ENCODE measurements at places on chromosomes 2 and 18. TPM values are rescaled to one million over a fixed set of nuclear protein-coding genes. Genes with fewer than 3 reads are reported as not detected.

DNA sequence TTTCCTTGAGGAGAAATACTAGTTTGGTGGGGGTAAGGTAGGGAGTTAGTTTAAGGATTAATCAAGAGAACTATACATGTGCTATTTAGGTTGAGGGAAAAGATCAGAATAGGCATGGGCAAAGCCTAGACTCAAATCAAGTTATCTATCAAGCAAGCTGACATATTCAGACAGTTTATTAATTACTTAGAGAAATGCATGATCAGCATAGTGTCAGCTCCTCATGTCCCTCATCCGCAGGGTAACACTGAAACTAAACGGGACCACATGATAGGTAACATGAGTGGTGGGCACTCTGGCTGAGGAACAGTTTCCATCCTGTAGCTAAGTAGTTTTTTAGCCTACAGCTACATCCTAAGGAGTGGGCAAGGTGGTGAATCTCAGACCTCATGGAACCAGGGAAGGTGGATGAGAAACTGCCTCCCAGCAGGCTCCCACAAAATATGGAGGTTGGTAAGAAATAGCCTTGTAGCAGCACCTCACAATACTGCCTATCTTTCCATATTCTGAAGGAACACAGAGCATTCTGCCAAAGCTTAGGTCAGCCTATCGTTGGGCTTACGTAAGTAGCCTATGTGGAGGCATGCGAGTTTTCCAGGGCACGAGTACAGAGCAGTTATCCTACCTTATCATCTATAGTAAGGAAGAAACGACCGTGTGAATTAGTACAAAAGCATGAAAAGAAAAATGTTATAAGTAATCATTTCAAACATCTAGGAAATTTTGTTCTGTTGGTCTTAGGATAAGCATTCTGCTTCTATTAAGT is 18.4 kb downstream of the ZC3H6 start:
- ATAC-seq = no peak

DNA sequence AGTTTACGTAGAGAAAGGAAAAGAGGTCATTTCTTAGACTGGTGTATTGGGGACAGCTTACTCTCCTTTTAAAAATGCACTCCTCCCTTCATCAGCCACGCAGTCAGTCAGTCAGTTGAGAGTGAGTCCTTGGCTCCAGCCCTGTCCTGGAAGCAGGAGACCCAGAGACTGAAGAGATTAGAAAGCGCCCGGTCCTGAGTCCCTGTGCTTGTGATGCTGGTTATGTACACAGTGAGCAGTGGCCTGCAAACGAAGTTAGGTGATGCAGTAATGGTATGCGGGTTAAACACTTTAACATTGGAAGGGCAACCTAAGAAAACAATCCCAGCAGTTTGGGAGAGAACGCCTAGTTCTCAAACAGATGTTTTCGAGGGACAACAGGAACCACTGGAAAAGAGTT is 6.3 kb upstream of the ASB1 start:
- no peak for ATAC-seq

DNA sequence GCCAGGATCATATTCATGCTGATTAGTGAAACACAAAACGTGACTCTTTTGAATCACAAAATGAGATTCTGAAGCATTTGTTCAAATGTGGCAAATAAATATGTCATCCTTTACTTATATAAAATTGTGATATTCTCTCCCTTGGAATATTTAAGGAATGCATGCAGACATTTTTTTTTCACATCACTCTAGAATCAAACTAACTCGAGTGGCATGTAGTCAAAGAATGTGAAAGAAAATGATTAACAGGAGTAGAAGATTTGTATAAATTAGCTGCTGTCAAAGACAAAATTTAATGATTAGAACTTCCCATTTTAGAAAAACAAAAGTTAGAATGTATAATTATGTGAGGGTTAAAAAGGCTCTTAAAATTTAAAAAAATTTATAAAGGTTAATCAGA is 721.0 kb upstream of the FAM98A start:
- no peak for ATAC-seq

GRCh38 chr2:119592436-119592835 is 48.2 kb downstream of the CFAP221 start:
- ATAC-seq = no peak

GRCh38 chr2:167404627-167405284 is 516.5 kb downstream of the XIRP2 start:
- ATAC-seq = no peak

DNA sequence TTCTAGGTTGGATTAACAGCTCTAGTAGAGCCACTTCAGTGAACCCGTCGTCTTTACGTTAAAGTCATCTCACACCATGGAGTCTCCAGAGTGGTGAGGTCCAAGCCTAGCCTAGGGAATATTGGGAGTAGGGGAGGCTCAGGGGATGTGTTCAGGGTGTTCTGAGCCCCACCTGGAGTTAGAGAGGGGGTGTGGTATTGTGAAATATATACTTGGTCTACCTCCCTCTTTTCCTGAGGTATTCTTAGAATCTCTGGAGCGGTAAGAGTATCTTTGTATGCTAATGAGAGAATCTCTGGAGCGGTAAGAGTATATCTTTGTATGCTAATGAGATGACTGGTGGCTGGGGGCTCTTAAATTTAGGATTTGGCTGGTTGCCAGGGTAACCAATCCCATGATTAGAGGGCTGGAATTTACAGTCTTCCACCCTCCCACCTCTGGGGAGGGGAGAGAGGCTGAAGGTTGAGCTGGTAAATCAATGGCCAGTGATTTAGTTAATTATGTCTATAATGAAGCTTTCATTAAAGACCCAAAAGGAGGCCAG is 69.5 kb downstream of the INPP4A start:
- ATAC-seq = no peak

- ATAC-seq = no peak
Observed at GRCh38 chr2:238586931-238587775, 160.4 kb downstream of the ASB1 start.

The LAMA1 gene
- 0.40 TPM for total RNA-seq

The CD8B gene
- total RNA-seq = 1.6 TPM

DNA sequence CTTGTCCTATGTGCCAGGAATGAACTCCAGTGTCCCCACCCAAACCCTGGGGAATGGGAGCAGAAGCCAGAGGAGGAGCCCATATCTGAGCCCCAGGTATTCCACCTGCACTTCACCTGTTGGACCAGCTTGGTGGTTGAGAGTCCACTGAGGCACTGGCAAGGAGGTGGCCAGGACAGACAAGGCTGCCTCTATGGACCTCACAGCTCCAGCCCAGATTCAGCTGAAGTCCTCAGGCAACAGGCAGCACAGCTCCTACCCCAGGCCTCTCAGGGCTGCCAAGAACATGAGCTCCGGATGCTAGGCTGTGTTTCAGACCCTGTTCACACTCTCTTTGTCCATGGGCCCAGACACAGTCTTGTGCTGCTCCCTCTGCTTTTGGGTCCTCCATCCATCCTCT is 2.9 kb upstream of the IL1F10 start:
- ATAC-seq = no peak

DNA sequence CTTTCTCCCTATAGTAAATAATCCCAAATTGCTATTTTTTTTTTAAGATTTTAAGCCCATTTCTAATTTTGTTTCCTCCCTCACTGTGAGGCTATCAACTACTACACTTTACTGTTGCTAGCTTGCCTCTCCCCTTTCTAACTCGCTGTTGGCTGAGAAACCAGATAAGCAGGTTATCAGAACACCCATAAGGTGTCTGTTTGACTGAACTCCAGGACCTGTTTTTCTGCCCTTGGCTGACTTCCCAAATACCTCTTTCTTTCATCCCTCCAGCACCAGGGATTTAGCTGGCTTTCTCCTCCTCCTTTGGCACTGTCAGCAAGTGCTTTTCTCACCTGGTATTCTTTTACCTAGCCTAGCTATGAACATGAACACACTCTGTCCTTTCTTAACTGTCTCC is 11.1 kb downstream of the TRAK2 start:
- no peak for ATAC-seq

DNA sequence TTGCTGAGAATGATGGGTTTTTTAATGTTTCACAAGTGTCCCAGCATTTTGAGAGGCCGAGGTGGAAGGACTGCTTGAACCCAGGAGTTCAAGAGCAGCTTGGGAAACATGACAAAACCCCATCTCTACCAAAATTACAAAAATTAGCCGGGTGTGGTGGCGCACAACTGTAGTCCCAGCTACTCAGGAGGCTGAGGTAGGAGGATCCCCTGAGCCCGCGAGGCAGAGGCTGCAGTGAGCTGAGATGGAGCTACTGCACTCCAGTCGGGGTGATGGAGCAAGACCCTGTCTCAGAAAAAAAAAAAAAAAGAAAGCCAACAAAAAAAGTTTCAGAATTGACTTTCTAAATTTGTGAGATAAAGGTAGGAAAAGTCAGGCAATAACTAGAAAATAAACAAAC is 8.7 kb downstream of the TFCP2L1 start:
- ATAC-seq = no peak

The LYPD1 gene
- total RNA-seq = 0.62 TPM

DNA sequence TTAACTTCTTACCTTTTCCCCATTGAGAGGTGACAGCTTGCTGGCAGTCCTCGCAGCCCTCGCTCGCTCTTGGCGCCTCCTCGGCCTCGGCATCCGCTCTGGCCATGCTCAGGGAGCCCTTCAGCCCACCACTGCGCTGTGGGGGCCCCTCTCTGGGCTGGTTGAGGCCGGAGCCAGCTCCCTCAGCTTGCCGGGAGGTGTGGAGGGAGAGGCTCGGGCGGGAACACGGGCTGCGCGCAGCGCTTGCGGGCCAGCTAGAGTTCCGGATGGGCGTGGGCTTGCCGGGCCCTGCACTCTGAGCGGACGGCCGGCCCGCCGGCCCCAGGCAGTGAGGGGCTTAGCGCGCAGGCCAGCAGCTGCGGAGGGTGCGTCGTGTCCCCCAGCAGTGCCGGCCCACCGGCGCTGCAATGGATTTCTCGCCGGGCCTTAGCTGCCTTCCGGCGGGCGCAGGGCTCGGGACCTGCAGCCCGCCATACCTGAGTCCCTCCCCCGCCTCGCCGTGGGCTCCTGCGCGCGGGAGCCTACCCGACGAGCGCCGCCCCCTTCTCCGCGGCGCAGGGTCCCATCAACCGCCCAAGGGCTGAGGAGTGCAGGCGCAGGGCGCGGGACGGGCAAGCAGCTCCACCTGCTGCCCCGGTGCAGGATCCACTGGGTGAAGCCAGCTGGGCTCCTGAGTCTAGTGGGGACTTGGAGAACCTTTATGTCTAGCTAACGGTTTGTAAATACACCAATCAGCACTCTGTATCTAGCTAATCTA is 335.0 kb downstream of the CBLN2 start:
- ATAC-seq = no peak

GRCh38 chr2:184137955-184138354 is 460.4 kb upstream of the ZNF804A start:
- peak; percentile 16 for ATAC-seq

DNA sequence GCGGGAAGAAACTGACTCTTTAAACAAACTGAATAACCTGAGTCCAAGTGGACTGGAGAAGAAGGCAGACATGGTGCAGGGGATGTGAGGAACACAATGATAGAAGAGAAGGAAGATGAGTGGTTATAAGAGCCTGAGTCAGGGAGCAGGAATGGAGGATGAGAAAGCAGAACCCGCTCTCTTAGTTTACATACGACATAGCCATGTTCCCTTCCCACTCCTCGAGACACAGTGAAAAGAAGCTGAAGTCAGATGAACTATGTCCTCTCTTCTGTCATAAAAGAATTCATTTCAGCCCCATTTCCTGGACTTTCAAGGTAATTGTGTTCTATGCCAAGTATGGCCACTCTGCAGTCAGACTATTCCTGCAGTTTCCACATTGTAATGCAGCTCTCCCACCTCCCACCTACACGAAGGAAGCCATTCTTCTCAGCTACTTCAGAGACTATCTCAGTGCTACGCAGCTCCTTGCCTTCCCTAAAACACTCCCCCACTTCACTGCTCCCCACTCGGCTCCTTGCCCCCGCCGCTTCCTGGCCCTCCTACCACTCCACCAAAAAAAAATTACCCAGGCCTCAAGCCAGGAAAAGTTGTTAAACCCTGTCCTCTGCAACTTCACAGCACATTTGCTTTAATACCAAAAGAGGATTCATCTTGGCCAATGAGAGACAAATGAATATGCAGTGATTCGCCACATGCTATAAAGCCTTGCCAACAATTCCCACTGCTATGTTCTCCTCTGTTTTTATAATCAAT is 323.4 kb upstream of the EPHA4 start:
- no peak for ATAC-seq

- ATAC-seq = no peak
Observed at GRCh38 chr2:35989040-35989439, 366.5 kb upstream of the CRIM1 start.

The PDCL3 gene
- total RNA-seq = 20.5 TPM

DNA sequence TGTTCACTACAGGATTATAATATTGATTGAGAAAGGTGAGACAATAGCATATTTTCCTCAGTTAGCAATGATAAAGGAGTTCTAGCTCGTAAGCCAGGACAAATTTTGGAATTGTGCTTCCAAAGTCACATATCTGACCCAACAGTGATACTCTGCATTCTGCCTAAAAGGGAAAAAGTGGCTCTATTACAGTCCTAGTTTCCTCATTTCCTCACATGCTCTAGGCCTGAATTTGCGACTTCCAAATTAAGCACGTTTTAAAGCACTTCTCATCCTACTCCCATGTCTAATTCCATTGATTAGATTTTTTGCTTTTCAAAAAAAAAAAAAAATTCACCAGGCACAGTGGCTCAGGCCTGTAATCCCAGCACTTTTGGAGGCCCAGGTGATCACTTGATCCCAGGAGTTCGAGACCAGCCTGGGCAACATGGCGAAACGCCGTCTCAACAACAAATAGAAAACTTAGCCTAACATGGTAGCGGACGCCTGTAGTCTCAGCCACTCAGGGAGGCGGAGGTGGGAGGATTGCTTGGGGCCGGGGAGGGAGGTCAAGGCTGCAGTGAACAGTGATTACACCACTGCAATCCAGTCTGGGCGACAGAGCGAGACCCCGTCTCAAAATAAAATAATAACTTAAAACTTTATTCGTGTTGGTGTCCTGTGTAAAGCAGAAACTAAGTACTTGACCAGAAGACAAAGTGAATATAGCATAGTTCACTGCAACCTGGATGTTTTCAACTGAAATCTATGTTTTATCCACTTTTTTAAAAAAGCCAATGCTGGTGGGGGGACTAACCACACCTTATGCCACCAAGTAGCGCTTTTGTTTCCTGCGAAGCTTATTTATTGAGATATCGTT is 1.5 kb downstream of the ESCO1 start:
- ATAC-seq = no peak

DNA sequence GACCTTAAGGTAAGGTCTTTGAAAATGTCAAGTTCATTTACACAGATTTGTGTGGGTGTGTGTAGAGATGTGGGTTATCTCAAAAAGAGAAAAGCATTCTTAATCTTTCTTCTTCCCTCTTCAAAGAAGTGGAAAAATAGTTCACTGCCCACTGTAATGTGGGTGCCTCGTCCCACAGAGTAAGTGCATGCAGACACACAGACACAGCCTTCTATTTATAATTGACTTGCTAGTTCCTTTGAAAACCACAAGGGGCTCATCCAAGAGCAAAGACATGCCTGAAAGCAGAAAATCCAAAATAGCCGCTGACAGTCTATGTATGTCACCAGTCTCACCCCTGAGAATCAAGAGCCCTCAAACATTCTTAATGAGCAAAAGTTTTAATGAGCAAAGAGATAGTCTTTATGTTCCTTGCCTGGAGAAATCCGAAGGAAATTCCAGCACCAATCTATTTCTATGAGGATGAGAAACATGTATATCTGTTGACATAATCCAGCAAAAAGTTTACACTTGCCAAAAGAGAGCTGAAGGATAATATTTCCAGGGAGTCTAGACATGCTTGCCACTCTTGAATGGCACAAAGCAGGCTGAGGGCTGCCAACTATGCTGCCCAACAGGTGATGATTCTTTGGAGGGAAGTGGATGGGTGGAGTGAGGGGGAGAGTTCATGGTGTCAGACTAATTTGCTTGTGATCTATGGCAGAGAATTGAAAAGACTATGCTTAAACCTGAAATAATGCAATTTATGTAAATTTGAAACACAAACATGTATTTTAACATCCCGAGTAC is 93.9 kb downstream of the ACVR1 start:
- no peak for ATAC-seq

- ATAC-seq = no peak
Observed at GRCh38 chr2:226773291-226773690, 26.3 kb downstream of the IRS1 start.
